Memory B cell (primary cell): ENCODE measurements at places on chromosomes 3 and 15.
A peak's percentile ranks its signal among the peaks of the same experiment; 100 is the strongest.

DNA sequence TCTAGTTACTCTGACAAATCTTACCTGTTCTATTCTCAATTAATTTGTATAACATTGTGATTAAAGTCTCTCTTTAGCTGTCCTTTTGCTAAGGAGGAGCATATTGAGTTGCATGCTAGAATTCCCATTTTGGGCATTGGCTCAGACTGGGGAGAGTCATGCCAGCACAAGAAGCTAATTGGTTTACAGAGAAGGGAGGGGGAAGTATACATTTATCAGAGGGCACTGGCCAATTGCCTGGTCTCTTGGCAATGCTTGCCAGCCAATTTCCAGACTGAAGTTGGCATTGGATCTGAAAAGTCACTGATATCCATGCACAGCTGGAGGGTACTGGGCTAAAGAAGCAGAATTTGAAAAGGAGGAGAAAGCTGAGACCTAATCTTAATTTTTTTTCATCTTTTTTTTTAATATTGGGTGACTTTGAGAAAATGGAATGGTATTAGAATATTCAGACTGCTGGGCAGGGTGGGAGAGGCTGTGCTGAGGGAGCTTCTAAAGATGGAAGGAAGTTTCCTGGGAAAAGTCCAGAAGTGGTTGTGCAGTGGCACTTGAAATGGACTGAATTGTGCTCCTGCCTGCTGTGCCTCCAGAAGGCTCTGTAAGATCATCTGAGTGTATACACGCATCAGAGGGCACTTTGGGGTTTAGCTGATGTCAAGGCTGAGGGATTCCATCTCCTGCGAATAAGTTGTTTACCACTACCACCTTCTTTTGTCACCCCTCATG lies 365.2 kb upstream of the DPH6 start:
- DNase-seq = no peak
- no peak overlapping the region for H3K4me3 ChIP-seq
- H3K4me1 ChIP-seq = no peaks in the 10 kb centered on the region
- no peaks in the 10 kb centered on the region for H3K27me3 ChIP-seq

DNA sequence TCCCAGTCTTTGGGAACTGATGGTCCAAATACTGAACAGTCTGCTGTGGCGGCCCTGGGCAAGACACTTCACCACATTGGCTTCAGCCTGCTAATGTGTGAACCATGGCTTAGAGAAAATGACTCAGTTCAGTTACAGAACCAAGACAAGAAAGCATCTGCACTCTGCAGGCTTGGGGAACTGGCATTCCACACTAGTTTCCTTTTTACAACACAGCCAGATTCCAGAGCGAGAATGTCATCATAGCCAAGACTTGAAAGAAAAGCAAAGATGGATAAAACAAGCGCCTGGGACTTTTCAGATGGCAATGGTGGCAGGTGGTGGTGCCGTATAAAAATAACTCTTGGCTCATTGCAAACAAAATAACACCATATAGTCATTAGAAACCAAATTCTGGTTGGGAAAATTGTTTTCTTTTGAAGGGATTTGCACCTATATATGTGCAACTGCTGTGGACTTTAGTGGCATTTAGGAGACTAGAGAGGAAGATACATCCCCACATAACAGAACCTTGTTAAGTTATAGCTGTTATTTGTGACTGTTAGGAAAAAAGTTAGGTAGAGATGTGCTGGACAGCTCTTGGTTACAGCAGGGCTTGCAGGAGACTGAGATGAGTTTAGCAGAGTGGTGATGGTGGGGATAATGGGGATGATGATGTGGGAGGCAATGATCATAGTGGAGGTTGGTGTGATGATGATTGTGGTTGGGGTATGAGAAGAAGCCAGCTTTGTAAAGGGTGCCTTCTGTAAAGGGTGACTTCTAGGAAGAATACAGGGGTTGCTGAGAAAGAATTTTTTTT lies 273.6 kb downstream of the THRB start:
- no peaks in the 10 kb centered on the region for H3K36me3 ChIP-seq
- no peak overlapping the region for H3K4me3 ChIP-seq
- H3K27me3 ChIP-seq = peaks cover 6% of the 10 kb centered on the region
- no peak for DNase-seq

- H3K36me3 ChIP-seq = peaks cover 18% of the 10 kb centered on the region
- H3K27me3 ChIP-seq = no peaks in the 10 kb centered on the region
- H3K4me3 ChIP-seq = no peak overlapping the region
- peaks cover 9% of the 10 kb centered on the region for H3K4me1 ChIP-seq
- DNase-seq = no peak
These were observed 72.1 kb upstream of the ETV5 start for GRCh38 chr3:186180891-186181481.

DNA sequence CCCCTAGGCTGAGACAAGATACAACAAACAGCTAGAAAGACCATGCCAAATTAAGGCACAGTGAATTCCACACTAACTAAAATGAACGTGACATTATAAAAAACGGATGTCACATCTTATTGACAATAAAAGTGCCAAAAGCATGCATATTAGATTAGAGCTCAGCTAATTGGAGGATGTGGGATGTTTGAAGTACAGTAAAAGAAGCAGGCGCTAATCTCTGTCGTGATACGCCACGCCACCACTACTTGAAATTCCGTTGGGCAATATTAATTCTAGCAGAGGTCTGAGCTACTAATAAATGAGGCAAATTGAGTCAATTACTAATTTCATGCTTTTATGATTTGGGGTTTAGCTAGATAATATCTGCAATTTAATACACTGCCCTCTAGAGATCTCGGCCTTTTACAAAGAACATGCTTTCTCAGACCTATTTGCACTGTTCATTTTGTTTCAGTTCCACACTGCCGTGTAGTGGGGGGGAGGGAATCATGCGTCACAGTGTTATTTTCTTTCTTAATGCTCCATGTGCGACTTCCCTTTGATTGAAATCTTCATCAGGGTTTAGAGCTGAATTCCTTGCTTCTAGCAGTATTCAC lies 52.9 kb upstream of the ROBO2 start:
- no peak overlapping the region for H3K4me3 ChIP-seq
- DNase-seq = no peak
- no peaks in the 10 kb centered on the region for H3K36me3 ChIP-seq
- no peaks in the 10 kb centered on the region for H3K27me3 ChIP-seq
- H3K4me1 ChIP-seq = no peaks in the 10 kb centered on the region
- no peak overlapping the region for H3K27ac ChIP-seq

- H3K27me3 ChIP-seq = no peaks in the 10 kb centered on the region
- peaks cover 50% of the 10 kb centered on the region for H3K4me1 ChIP-seq
- peaks cover 11% of the 10 kb centered on the region for H3K36me3 ChIP-seq
- peak overlapping the region; percentile 91 for H3K27ac ChIP-seq
These were observed 3.3 kb downstream of the ARL6IP5 start for GRCh38 chr3:69088063-69088462.

GRCh38 chr15:28786521-28786920 lies 61.9 kb downstream of the GOLGA6L7 start:
- no peak for DNase-seq
- H3K27ac ChIP-seq = no peak overlapping the region
- peaks cover 6% of the 10 kb centered on the region for H3K27me3 ChIP-seq

DNA sequence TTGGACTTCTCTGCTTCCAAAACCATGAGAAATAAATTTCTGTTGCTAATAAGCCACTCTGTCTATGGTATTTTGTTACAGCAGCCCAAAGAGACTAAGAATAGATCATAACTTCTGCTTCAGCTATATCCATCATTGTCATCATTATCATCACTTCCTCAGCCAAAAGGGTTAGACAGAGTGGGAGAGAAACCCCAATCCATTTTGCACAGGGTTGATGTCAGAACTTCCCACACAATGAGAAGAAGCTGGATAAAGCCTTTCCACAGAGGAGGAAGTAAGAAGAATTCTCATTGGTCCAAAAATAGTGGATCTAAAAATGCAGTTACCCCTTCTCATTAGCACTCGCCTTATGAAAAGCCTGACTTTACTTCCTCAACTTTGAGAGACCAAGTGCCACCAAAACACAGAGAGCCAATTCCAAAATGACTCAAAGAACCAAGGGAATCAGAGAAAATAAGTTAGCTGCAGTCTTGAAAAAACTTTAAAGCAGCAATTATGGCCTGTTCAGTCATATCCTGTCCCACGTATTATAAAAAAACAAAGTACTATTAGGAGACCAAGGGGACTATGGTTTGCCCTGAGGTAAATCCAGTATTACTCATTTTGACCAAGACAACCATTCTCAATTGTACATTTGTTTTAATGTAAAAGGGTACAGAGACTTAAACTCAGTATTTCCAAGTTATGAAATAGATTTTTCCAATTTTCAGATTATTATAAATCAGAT lies 80.2 kb downstream of the WNT5A start:
- no peaks in the 10 kb centered on the region for H3K36me3 ChIP-seq
- H3K4me1 ChIP-seq = no peaks in the 10 kb centered on the region
- H3K27ac ChIP-seq = no peak overlapping the region
- H3K4me3 ChIP-seq = no peak overlapping the region
- no peaks in the 10 kb centered on the region for H3K27me3 ChIP-seq

GRCh38 chr3:17823036-17823435 lies 80.6 kb upstream of the TBC1D5 start:
- no peak overlapping the region for H3K27ac ChIP-seq
- H3K4me1 ChIP-seq = no peaks in the 10 kb centered on the region
- no peaks in the 10 kb centered on the region for H3K36me3 ChIP-seq
- no peak for DNase-seq
- peaks cover 2% of the 10 kb centered on the region for H3K27me3 ChIP-seq
- H3K4me3 ChIP-seq = no peak overlapping the region

DNA sequence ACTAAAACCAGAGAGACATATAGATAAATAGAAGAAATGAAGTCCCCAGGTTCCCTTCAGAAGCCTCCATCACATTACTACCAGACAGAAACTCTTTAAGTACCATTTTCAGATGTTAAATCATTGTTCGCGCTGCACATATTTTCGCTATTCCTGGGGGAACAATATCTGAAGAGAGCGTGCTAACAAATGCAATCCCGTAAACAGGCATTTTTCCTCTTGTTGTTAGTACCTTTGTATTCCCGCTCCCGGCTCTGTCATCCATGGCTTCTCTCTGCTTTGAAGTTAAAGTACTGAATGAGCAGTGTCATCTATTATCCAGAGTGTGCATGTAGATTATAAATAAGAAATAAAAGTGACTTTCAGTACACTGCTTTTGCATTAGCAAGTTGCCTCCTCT lies 412.3 kb downstream of the FOXP1 start:
- H3K27me3 ChIP-seq = no peaks in the 10 kb centered on the region
- H3K4me1 ChIP-seq = peaks cover 9% of the 10 kb centered on the region
- H3K36me3 ChIP-seq = peaks cover 10% of the 10 kb centered on the region
- H3K27ac ChIP-seq = no peak overlapping the region
- no peak for DNase-seq
- H3K4me3 ChIP-seq = no peak overlapping the region

GRCh38 chr15:59178151-59178695 lies 28.4 kb upstream of the LDHAL6B start:
- DNase-seq = no peak
- H3K4me1 ChIP-seq = peaks cover 4% of the 10 kb centered on the region
- H3K4me3 ChIP-seq = no peak overlapping the region
- H3K27ac ChIP-seq = peak overlapping the region; percentile 32

DNA sequence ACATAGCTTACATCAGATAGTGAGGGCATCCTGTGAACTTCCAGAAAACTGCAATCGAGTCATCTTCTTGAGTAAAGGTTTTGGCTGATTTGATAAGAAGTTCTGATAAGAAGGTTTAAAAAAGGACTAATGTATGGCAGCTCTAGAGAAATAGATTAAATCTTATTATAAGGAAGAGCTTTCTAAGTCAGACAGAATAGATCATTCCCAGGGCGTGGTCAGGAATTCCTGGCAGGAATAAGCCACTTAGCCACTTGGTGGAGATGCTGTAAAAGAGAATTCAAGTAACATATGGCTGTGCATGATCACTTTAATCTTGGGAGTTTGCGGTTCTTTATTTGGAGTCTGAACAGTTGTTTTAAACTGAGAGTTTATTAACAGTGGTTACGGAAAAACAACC lies 17.4 kb downstream of the PGBD4 start:
- no peak overlapping the region for H3K4me3 ChIP-seq
- DNase-seq = no peak
- no peak overlapping the region for H3K27ac ChIP-seq
- H3K27me3 ChIP-seq = peaks cover 20% of the 10 kb centered on the region

DNA sequence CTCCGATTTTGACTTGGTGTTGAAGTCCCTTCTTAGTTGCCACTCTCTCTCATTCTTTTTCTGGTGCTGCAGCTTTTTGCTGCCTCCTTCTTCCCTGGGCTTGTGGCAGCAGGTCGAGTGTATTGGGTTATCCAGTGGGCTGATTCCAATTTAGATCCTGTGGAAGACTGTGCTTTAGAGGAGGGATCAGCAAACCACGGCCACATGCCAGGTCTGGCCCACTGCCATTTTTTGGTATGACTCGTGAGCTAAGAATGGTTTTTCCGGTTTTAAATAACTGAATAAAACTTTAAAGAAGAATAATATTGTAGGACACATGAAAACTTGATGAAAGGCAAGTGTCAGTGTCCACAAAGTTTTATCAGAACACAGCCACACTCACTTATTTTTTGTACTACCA lies 330.5 kb downstream of the ROBO2 start:
- no peak overlapping the region for H3K4me3 ChIP-seq
- DNase-seq = no peak
- no peak overlapping the region for H3K27ac ChIP-seq
- H3K36me3 ChIP-seq = no peaks in the 10 kb centered on the region

GRCh38 chr3:95097493-95097892 lies 1034.6 kb downstream of the NSUN3 start:
- no peaks in the 10 kb centered on the region for H3K36me3 ChIP-seq
- no peaks in the 10 kb centered on the region for H3K27me3 ChIP-seq
- H3K27ac ChIP-seq = no peak overlapping the region
- DNase-seq = no peak

DNA sequence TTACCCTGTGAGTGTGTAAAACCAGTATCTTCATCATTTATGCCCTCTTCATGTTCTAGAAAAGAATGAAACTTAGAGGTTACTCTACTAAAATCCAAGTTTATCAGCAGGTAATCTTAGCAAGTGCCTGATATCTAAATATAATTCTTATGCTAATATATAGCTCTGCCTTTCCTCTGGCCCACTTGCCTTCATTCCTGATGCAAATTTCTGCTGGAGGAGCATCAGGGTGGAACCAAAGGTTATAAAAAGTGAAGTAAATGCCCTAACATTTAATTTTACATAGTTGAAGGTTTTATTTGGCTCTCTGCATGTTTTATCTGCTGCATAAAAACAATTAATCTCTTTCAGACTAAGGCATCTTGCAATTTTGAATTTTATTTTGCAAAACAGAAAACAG lies 936.2 kb downstream of the ROBO2 start:
- no peak overlapping the region for H3K4me3 ChIP-seq
- H3K4me1 ChIP-seq = no peaks in the 10 kb centered on the region
- no peak overlapping the region for H3K27ac ChIP-seq
- no peaks in the 10 kb centered on the region for H3K36me3 ChIP-seq

- no peak overlapping the region for H3K27ac ChIP-seq
- H3K4me3 ChIP-seq = no peak overlapping the region
- no peaks in the 10 kb centered on the region for H3K4me1 ChIP-seq
- no peak for DNase-seq
- no peaks in the 10 kb centered on the region for H3K27me3 ChIP-seq
These were observed 117.0 kb downstream of the SATB1 start for GRCh38 chr3:18308096-18308650.

DNA sequence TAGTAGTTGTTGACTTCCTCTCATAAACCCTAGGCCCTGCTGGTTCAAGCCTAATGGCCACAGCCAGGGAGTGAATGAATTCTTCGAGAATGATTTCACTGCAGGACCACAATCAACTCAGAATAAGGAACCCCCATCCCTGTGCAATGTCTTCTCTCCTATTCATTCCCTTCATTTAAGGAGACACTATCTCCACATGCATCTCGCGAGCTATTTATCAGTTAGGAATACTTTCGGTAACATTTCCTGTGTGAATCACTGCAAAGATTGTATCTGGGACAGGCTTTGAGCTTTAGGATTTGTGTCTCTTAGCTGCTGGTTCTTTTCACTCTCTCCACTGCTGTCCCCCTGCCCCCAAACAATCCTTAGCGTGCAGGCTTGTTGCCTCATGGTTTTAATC lies 94.4 kb downstream of the MYLK start:
- no peak for DNase-seq
- H3K4me1 ChIP-seq = no peaks in the 10 kb centered on the region
- H3K4me3 ChIP-seq = no peak overlapping the region
- no peak overlapping the region for H3K27ac ChIP-seq
